NCI-H1930 (cell line): ENCODE measurements at places on chromosomes 6 and 20.
A peak's percentile ranks its signal among the peaks of the same experiment; 100 is the strongest.

- DNase-seq, result no peak
These were observed 52.7 kb downstream of the ZDHHC14 start for GRCh38 chr6:157433678-157434081.

DNA sequence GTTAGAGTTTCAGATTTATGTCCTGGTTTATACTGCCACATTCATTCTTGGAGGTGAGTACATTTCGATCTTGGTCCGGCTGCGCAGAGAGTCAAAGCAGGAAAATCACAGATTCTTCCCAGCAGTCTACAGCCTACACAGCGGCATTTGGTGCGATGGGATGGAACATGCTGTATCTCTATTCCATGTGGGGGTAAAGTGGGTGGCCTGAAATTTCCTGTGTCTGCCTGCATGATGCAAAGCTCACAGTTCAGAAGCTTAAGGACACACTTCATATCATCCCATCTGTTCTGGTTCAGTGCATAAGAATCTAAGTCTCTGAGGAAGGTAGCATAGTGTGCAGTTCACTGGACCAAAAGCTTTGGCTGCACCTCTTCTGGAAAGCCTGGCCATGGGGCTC is at the start of gene DEFB127:
DEFB127 (plus strand) TSS at position 301 of the 400 bp plus-strand sequence; CDS start at position 392, 91 bp downstream.
- no peak for DNase-seq

GRCh38 chr6:160810238-160810637 is 108.2 kb downstream of the PLG start:
- DNase-seq, result peak; percentile 10

DNA sequence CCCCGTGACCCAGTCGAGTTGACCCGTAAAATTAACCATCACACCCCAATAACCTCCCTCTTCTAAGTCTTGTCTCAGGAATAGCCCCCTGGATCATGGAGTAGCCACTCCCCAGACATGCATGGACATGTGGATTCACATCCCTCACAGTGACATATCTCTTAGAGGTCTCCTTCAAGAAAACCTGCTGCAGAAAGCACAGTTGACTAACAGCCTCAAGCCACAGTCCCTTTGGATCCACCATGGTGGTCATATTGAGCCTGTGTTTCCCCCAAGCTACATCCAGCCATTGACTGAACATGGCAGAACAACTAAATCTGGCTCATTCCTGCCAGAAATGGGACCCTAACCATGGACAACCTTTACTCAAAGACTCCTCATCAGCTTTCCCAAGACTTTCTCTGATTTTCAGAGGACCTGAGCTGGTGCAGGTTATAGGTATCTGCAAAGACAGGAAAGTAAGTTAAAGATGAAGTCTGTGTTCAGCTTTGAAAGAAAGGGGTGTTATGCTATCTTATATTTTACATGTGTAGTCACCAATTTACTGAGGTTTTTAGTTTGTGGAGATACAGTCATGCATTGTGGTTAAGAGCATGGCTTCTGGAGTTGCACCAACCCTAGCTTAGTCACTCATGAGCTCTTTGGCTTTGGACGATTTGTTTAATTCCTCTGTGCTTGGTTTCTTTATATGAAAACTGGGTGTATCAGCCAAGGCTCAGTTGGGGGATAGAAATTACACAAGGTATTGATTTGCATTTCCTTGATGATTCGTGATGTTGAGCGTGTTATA is 219.1 kb downstream of the MYLK4 start:
- no peak for DNase-seq

GRCh38 chr6:102623201-102623600 is 1229.7 kb downstream of the GRIK2 start:
- no peak for DNase-seq

GRCh38 chr6:125224231-125224861 is 70.8 kb downstream of the TPD52L1 start:
- DNase-seq, result no peak

- DNase-seq, result peak; percentile 67
These were observed 613 bp upstream of the DLL1 start for GRCh38 chr6:170291271-170292110.

GRCh38 chr6:62037445-62037844 is 248.6 kb downstream of the KHDRBS2 start:
- DNase-seq, result no peak

DNA sequence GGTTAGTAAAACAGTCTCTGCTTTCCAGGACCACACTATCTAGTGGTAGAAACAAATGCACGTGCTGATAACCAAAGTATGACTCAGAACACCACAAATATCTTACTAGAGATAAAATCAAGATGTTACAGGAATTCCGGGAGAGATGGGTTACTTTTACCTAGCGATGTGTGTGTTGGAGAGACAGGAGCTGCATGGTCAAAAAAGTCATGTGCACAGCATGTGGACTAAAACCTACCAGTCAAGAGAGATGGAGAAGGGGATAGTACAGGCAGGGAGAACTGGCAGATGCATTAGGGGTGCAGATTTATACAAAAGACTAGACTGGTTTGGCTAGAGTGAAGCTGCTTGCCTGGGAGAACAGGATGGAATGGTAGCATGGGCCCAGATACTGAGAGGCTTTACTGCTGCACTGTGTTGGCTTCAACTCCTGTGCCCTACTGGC is 75.3 kb upstream of the MRAP2 start:
- DNase-seq, result no peak

GRCh38 chr20:37850724-37851355 is 52.1 kb upstream of the VSTM2L start:
- no peak for DNase-seq

GRCh38 chr6:12335131-12335527 is 45.0 kb downstream of the EDN1 start:
- no peak for DNase-seq

- no peak for DNase-seq
These were observed 116.5 kb downstream of the TRDN start for GRCh38 chr6:123520217-123520616.

DNA sequence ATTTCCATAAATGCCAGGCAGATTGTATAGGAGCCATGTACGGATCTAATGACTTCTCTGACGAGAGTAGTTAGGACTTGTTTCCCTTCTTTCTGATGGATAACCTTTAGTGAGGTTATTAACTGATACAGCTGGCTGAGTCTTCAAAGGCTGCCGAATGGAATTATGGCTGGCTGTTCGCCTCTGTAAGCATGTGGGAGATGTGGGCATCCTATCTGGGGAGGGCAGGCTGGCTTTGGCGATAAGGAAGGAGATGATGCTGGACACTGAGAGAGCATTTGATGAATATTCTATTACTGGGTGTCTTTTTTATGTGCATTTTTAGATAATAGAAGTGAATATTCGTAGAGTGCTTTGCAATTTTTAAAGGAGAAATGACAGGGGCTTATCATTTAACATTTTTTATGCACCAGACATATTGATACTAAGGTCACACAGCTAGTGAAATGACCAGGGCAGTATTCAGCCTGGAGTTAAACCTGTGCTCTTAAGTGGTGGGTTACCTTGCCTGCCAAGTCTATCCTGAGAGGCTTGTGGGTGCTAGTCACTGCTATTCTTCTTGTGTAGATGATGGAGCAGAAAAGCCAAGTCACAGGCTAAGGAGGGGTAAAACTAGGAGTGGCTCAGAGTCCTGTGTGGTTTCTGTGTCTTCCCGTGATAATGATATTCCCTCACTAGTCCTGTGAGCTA is 3.1 kb downstream of the PBOV1 start:
- DNase-seq, result no peak

GRCh38 chr6:13328875-13329183 is 492 bp upstream of the TBC1D7 start:
- no peak for DNase-seq

DNA sequence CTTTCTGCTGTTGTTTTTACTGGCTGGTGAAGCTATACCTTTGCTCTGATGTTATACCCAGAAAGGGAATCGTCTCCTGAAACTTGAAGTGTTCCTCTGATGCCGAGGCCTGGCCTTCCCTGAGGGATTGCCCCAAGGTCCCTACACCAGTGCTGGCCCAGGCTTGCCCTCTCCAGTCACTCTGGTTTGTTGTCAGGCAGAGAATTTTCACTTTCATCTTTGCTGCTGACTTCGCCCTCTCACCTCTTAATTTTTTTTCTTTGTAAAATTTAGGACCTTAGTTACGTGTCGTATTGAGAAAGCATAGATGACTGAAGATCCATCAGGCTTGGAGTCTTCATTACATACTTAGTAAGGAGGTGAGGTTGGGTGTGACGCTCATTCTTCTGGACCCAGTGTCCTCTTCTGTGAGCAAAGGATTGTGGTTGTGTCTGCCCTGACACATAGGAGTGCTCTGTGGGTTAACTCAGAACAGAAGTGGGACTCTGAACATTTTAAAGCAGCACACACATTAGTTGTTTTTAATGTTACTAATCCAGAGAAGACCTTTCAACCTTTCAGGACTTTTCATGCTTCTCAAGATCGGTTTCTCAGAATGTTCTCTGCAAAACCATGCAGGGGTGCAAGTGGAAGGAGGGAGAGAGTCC is 45.4 kb downstream of the TULP4 start:
- no peak for DNase-seq

DNA sequence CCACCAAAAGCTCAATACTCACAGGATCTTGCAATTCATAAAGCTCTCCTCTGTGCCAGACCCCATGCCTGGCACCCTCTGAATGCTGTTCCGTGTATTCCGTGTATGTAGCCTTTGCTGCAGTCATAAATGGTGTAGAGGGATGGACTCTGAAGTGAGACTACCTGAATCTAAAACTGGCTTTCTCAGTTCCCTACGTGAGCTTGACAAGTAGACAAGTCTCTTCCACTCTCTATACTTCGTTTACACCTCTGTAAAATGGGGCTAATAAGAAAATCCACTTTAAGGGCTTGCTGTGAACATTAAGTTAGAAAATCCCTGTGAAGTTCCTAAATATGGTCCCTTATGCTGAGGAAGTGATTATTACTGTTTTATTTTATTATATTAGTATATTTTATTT is 31.5 kb downstream of the PPP1R16B start:
- no peak for DNase-seq

DNA sequence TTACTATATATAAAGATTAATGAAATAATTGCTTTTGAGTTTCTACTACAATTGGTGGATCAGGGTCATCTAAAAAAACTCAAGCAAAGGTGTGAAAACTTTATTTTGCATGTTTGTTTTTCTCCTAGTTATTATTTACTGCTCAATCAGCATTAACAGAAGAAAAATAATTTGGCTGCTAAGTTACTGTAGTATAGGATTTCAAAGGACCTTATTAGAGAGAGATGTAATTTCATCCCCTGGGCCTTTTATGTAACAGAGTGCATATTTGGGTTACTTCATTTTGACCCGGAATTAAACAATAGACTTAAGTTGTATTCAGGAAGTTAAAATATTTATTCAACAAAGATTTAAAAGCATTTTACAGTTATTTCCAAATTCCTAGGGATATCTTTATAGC is 49.8 kb downstream of the EYA4 start:
- DNase-seq, result no peak

DNA sequence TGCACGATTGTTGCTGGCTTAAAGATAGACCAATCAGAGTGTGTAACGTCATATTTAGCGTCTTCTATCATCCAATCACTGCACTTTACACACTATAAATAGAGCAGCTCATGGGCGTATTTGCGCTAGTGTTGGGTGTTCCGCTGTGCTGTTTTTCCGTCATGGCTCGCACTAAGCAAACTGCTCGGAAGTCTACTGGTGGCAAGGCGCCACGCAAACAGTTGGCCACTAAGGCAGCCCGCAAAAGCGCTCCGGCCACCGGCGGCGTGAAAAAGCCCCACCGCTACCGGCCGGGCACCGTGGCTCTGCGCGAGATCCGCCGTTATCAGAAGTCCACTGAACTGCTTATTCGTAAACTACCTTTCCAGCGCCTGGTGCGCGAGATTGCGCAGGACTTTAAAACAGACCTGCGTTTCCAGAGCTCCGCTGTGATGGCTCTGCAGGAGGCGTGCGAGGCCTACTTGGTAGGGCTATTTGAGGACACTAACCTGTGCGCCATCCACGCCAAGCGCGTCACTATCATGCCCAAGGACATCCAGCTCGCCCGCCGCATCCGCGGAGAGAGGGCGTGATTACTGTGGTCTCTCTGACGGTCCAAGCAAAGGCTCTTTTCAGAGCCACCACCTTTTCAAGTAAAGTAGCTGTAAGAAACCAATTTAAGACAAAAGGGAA is 57.9 kb downstream of the TRIM38 start:
- DNase-seq, result peak; percentile 41

DNA sequence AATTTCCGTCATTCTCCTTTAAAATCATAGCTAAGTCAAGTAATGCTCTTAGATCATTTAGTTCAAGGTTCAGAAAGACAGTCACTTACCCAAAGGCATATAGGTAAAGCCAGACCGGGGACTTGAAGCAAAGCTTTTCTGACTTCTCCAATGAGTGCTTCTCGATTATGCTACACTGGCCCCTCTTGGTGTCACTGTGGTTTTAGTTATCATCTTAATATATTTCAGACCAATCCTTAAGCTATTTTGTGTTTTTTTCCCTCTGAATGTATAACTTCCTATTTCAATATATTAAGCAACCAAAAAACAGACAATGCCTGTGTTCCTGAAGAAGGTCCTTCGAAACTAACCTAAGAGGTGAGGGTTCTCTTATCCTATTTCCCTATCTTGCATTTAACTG is 3.9 kb downstream of the PRDM1 start:
- no peak for DNase-seq

DNA sequence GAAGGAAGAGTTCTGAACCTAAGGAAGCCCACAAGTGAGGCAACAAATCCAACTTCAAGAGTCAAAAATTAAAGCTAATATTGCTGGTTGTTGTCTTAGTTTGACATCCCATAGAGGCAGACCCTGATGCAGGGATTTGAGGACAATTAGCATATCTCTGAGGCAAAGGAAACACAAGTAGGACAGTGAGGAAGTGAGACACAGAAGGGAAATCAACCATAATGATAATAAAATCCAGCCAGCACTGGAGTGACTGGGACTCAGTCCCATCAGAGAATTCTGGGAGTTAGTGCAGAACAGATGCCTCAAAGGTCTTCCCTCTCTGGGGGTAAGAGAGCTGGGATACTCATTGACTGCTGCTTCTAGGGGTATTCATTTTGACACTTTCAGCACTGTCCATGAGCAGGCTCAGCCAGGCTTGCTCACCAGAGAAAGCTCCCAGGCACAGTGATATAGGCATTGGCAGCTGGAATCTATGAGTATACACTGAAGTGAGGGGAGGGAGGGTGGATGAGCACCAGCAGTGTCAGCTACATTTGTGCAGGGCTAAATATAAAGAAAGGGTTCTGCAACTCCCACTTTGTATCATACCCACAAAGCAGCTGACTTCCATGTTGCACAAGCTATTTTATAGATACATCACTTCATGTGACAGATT is 43.4 kb upstream of the SPTLC3 start:
- no peak for DNase-seq

DNA sequence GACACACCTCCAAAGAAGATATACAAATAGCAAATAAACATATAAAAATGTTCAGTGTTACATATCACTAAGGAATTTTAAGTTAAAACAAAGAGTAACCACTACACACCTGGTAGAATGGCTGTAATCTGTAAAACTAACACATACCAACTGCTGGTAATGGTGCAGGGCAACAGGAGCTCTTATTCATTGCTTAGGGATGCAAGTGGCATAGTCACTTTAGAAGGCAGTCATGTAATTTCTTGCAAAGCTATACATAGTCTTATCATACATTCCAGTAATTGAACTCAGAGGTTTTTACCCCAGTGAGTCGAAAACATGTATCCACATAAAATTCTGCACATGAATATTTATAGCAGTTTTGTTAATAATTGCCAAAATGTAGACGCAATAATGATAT is 906.8 kb upstream of the CITED2 start:
- no peak for DNase-seq
